ENCODE measurements at places on chromosomes 7 and 10.

DNA sequence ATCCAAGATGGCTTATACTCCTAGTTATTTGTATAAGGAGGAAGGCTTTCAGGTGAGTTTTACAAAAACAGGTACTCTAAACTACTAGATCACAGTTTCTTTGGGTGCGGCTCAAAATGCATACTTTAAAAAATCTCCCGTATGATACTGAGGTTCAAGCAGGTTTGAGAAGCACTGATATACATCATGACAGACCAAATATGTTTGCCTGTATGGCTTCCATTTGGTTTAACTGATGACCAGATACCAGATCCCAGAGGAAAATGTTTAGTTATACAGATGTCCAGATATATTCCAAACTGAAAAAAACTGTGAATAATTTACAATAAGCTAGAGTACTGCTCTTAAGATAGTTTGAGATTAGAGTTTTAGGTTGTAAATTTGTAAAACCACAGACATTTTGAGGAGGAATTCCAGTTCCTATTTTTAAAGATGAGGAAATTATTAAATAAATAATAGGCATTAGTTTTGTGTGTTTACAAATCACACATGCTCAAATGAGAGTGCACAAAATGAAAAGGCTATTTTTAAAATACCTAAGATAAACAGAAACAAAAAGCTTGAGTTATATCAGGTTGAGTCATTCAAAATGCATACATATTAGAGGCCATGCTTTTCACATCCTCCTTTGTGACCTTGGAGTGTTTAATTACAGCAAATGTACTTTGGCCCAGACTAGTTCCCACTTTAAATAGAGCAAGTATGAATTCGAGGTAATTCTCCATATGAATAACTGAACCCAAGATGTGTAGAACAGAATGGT, 60.5 kb downstream of the SEMA3C start:
- no peak for DNase-seq

DNA sequence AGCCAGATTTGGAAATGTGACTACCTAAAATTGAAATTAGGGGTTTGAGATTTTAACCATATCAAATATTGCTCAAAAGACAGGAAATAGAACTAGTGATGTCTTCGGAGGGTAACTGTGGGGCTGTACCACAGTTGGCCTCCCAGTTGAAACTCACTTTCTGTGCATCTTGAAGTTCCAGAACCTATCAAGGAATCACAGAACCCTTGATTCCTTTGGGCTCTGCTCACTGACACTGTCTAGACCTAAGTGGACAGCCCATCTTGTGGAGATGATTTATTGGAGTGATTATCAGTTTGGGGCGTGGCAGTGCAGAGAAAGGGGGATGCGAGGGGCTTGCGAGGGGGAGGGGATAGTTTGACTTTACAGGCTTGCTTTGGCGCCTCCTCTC, 134.2 kb upstream of the GJD4 start:
- no peak for DNase-seq

GRCh38 chr10:3118641-3119091, 51.3 kb downstream of the PFKP start:
- DNase-seq, result no peak

- no peak for DNase-seq
Measured at GRCh38 chr10:124056337-124056980, 36.9 kb downstream of the CHST15 start.

GRCh38 chr10:132932461-132933307, 9.7 kb downstream of the CFAP46 start:
- no peak for DNase-seq

DNA sequence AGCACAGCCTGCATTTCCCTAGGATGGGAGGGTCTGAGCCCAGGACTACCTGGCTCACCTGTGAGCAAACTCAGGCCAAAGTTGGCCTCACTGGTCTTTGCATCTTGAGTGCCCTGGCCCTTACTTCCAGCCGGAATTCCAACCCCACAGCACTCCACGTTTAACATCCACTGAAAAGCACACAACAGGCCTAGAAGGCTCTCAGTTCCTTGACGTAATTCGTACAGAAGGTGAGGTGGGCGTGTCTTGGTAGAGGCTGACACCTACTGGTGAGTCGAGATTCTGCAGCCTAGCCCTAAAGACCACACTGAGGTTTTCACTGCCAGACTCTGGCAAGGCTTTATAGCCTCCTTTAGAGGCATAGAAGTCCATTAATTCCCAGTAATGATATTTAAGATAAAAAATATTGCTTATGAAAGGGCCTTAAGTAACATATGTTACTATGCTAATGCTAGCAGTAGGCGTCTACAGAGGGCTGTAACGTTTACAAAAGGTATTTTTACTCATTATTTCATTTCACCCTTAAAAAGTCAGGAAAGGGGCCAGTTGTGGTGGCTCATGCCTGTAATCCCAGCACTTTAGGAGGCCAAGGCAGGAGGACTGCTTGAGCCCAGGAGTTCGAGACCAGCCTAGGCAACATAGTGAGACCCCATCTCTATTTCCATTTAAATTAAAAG, 95.8 kb downstream of the HIP1 start:
- no peak for DNase-seq

GRCh38 chr10:109893386-109893785, 29.9 kb downstream of the XPNPEP1 start:
- no peak for DNase-seq

GRCh38 chr10:111996103-111996502, 187.5 kb downstream of the GPAM start:
- no peak for DNase-seq

GRCh38 chr7:607938-608337, 88.3 kb upstream of the PDGFA start:
- DNase-seq, result no peak

GRCh38 chr10:78371136-78371535, 337.5 kb downstream of the RPS24 start:
- DNase-seq, result no peak

GRCh38 chr10:30865141-30865926, 166.3 kb downstream of the ZNF438 start:
- no peak for DNase-seq

- DNase-seq, result no peak
Measured at GRCh38 chr7:15554081-15554480, 7.7 kb downstream of the AGMO start.

GRCh38 chr7:117281562-117281961, 41.3 kb downstream of the WNT2 start:
- DNase-seq, result no peak

GRCh38 chr7:158568974-158569857, 18.4 kb downstream of the PTPRN2 start:
- DNase-seq, result no peak

All from sciatic nerve (tissue), 2 donors.